Stimulated activated CD4-positive, alpha-beta T cell treated with anti-CD3 and anti-CD28 coated beads, Interleukin-12 subunit alpha, Interleukin-12 subunit beta, amount 100 ng/mL, for 24 hours (primary cell): ENCODE measurements at places on chromosomes 6 and 20.
A peak's percentile ranks its signal among the peaks of the same experiment; 100 is the strongest.

- DNase-seq, result no peak
Observed at GRCh38 chr6:36957773-36958271, 3.3 kb downstream of the PI16 start.

DNA sequence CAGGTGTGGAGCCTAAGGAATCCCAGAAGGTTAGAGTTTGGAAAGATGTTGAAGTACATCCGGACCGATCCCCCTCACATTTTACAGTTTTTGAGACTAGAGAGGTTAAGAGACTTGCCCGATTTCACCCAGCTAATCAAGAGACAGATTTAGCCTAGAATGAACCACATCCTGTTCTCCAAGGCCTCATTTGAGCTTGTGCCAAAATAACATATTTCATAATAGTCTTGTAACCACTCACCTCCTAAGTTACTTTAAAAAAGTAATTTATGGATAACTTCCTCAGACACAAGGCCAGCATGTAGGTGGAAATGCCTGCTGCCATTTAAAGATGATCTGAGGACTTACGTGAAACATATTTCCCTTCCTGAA, 39.8 kb upstream of the ARHGAP18 start:
- DNase-seq, result no peak

DNA sequence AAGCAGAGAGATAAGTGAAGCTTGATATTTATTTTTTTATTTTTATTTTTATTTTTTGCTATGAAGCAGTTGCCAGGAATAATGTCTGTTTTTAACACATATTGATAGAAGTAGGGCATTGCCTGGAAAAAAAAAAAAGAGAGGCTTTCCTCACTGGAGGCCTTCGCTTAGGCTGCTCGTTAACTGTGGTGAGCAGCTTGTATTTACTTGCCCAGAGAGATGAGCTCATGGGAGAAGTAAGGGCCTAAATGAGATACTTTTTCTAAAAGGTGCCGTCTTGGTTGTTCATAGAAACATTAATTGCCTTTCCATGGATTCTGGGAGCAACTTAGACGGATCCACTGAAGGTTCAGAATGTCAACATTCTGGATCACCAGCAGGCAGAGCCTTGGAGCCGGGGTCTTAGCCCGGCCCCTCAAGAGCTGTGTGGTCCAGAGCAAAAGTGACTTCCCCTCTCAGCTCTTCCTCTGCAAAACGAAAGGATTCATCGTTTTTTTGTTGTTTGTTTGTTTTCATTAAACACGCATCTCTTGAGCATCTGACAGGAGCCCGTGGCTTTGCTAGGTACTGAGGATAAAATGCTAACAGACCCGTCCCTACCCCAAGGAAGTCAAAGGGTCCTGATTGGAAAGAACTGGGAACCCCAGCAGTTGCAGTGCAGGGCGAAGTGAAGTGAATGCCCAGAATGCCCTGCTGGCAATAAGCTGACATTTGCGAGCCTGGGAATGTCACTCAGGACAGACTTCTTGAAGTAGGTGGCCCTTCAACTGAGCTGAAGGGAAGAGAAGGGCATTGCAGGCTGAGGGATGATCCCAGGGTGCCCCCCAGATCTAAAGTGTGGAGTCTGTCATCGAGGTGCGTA, 138.5 kb downstream of the ZDHHC14 start:
- no peak for DNase-seq

- DNase-seq, result no peak
Observed at GRCh38 chr20:62174021-62174804, 8.6 kb upstream of the MTG2 start.

DNA sequence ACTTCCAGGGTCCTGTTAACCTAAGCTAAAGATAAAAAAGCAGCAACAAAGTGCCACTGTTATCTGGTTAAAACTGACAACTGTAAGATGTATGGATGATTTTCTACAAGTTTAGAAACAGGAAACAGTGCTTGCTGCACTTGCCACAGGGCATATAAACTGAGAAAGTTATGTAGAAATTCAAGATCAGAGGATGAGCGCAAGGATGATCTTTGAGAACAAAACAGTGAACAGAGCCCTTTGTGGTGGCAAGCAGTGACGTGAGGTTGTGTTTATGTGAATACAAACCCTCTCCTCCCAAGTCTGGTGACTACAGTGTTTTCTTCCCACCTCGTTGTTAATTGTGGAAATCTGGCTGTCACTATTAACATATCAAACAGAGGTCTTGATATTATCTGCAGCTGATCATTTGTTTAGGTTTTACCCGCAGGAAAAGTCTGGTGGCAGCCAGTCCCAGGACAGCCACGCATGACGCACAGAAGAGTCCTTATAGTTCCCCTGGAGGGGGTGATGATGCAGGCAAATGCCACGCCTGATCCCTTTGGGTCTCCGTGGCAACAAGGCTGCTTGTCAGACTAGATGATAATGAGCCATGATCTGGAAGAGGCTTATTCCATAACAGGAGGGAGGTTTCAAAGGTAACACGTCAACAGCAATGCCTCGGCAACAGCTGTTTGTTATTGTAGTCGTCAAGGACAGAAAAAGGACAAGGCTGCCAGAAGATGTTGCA, 43.1 kb upstream of the TNFAIP3 start:
- no peak for DNase-seq

GRCh38 chr20:37821696-37822095, 81.2 kb upstream of the VSTM2L start:
- DNase-seq, result no peak

GRCh38 chr20:38723017-38723847, 1.1 kb upstream of the SLC32A1 start:
- no peak for DNase-seq

- no peak for DNase-seq
Observed at GRCh38 chr6:3918469-3918868, 69.3 kb downstream of the FAM50B start.

GRCh38 chr6:43058531-43058930, 703 bp downstream of the MRPL2 start:
- no peak for DNase-seq

GRCh38 chr20:24972341-24972740, 20.2 kb downstream of the APMAP start:
- no peak for DNase-seq

GRCh38 chr6:43250992-43251373, 7.7 kb downstream of the TTBK1 start:
- no peak for DNase-seq

- no peak for DNase-seq
Observed at GRCh38 chr6:124613031-124613430, 349.2 kb upstream of the RNF217 start.

- no peak for DNase-seq
Observed at GRCh38 chr6:154800338-154800737, 67.1 kb downstream of the SCAF8 start.

GRCh38 chr6:32086661-32087573, 22.2 kb downstream of the TNXB start:
- DNase-seq, result peak; percentile 40

DNA sequence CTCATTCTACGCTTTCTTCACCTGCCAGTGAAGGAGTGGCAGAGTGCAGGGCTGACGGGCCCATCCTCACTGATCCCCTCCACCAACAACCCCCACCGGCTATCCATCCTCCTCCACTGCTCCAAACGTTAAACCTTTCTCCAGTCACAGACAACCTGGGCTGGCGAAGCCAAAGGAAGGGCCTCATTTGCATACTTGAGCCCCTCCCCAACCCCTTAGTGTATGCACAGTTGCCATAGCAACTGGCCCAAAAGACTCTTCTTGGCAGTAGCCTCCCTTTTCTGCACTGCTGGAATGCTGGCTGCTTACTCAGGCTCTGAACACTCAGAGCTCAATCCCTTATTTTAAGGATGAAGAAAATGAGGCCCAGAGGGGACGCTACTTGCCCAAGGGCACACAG, 130.3 kb downstream of the GRM4 start:
- DNase-seq, result no peak

DNA sequence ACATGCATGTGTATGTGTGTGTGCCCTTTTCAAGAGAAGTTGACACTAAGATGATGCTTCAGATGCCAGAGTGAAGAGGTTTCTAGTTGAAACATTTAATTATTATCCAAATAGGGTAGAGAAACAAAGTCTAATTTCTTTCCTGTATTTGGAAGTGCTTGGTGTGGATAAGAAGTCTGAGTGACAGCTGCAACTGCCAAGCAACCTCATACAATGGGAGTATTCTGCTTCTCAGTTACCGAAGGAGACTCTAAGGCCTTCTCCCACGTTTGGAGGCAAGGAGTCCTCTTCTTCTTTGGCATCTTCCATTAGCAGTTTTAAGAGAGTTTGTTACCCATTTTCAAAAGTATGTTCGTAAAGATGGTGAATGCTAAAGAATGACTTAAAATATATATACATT, 82.4 kb downstream of the HDGFL1 start:
- no peak for DNase-seq

- no peak for DNase-seq
Observed at GRCh38 chr6:33678932-33679490, 32.5 kb downstream of the UQCC2 start.

- DNase-seq, result no peak
Observed at GRCh38 chr6:12804952-12805645, 88.5 kb downstream of the PHACTR1 start.

GRCh38 chr6:90179190-90180169, 117.2 kb downstream of the BACH2 start:
- DNase-seq, result no peak

DNA sequence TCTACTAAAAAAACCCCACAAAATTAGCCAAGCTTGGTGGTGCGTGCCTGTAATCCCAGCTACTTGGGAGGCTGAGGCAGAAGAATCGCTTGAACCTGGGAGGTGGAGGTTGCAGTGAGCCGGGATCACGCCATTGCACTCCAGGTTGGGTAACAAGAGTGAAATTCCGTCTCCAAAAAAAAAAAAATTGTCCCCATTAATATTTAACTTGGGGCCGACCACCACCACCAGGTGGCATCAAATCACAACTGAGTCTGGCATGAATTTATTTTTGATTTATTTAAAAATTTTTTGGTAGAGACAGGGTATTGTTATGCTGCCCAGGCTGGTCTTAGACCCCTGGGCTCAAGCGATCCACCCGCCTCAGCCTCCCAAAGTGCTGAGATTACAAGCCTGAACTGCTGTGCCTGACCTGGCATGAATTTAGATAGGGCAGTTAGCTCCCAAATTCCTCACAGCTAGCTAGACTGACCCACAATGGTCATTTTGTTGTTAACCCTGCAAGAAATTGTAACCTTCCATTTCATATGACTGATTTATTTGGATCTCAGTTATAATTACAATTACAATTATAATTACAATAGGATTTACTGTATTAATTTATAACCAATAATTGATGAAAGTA, 17.1 kb upstream of the BEND3 start:
- no peak for DNase-seq

- no peak for DNase-seq
Observed at GRCh38 chr20:24638591-24639548, 169.4 kb downstream of the SYNDIG1 start.

DNA sequence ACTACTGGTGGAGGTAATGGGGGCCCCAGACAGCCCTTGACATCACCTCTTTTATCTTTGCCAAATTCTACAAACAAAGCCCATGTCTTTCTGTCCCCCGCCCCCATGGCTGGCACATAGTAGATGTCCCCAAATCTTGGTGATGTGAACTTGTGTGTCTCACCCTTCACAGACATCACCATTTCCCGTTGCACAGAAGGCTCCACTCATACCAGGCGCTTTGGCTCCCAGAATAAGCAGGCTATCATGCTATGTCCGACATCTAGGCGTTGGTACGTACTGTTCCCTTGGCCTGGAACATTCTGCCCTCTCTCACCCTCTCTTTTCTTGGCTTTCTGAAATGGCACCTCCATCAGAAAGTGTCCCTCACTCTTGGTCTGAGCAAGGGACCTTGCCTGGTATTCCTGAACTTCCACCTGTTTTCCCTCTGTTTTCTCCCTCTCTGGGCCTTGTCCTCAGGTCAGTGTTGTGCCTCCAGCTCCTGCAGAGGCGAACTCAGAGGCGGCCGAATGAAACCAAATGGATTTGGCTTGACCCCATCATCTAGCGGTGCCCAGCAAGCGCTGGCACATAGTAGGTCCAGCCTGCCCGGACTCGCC, 968 bp upstream of the CCN5 start:
- DNase-seq, result no peak

GRCh38 chr6:4398791-4399190, 263.4 kb upstream of the ECI2 start:
- no peak for DNase-seq

DNA sequence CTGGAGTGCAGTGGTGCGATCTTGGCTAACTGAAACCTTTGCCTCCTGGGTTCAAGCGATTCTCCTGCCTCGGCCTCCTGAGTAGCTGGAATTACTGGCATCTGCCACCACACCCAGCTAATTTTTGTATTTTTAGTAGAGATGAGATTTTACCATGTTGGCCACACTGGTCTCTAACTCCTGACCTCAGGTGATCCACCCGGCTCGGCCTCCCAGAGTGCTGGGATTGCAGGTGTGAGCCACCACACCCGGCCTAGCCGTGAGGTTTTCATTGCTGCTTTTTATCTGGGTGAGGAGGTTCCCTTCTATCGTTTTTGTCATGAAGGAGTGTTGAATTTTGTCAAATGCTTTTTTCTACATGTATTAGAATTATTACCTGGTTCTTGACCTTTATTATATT, 23.9 kb downstream of the SRC start:
- DNase-seq, result no peak

DNA sequence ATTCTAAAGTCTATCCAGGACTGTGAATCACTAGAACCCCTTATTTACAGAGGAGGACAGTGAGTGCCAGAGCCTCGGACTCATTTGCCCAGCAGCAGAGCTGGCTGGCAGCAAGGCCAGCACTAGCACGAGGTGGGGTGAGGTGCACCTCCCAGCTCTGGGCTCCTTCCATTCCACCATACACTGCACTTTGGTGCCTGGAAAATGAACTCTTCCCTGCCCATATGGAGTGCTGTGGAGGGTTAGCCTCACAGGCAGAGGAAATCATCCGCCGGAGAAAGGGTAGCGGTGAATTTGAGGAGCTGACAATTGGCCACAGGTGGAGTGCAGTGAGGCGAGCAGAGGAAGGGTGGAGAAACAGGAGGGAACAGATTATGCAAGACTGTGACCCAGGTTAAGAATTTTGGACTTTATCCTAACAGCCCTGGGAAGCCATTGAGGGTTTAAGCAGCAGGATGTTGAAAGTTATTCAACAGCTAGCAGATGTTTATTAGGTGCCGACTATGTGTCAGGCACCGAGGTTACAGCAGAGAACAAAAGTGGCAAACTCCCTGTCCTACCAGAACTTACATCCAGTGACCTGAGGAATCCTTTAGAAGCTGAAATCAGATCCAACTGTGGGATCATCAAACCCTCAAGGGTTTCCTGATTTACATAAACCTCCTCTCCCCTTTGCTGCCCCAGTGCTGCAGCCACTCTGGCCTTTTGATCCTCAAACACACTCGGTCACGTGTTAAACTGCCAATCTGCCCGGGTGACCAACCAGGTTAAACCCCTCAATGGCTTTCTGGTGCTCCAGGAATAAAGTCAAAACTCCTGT, 6.2 kb downstream of the TRIM26 start:
- no peak for DNase-seq

- no peak for DNase-seq
Observed at GRCh38 chr6:21149470-21149869, 444.1 kb upstream of the SOX4 start.

GRCh38 chr20:21513181-21513663, 642 bp downstream of the NKX2-2 start:
- DNase-seq, result no peak

GRCh38 chr20:56383334-56383733, 8.7 kb downstream of the AURKA start:
- no peak for DNase-seq
